Fibroblast of the conjunctiva (primary cell): ENCODE measurements at places on chromosomes 13 and 19.
A peak's percentile ranks its signal among the peaks of the same experiment; 100 is the strongest.

DNA sequence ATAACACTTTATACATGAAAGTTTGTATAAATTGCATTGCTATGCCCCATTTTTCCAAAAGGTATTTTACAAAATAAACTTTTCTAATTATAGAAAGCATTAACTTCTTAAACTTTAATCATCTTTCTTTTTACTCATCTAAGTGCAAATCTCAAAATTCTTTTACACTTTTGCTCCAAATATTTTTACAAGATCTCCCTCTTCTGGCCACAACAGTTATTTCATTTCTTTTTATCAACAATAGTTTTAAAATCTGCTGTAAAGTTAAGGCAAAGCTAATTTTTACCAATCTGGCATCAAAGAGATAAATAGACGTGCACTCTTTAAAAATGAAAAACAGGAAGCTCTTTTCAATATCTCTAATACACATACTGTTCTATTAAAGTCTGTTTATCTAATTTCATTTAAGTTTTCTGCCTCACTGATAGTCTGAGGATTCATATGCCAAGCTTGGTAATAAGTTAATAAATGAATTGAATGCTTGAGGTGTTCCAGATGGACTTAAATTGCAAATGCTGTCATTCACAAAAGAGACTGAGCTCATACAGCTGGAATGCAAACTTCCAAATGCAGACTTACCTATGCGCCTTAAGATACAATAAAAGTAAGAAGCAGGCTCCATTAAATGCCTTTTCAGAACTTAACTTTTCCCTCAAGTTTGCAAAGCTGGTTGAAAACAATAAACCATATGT, 583.0 kb upstream of the ATXN8OS start:
- DNase-seq: no peak

DNA sequence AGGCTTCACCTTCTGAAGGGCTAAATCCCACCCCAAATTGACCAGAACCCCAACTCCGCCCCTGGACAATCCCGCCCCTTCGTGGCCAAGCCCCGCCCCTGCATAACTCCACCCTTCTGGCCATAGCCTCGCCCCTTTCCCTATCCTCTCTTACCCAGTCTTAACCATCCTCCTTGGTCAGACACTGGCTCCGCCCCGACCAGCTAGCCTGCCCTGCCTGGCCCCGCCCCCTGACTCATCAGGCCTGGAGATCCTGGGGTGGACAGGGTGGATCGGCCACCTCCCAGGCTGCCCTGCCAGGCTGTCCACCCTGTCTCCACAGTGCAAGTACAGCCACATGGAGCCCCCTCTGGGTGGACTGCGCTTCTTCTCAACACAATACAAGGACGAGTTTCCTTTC, 8.0 kb upstream of the ZNF358 start:
- DNase-seq: peak; percentile 75

DNA sequence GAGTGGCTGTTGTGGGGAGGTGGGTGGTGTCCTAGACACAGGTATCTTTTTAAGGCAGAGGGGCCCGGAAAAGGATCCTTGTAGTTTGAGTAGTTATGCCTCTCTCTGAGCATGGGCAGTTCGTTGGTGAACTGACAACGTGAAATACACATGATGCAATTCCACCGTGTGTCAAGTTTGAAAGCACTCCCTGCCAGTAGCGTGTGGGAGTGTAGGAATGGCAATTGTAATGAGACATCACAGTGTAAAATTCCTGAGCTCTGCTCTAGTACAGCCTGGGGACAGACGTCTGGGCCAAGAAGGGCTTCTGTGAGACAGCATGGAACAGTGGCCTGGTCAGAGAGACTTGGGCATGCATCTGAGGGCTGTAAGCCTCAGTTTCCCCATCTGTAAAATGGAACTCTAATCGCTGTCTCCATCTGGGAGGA, 10.4 kb upstream of the ASF1B start:
- DNase-seq: peak; percentile 63

DNA sequence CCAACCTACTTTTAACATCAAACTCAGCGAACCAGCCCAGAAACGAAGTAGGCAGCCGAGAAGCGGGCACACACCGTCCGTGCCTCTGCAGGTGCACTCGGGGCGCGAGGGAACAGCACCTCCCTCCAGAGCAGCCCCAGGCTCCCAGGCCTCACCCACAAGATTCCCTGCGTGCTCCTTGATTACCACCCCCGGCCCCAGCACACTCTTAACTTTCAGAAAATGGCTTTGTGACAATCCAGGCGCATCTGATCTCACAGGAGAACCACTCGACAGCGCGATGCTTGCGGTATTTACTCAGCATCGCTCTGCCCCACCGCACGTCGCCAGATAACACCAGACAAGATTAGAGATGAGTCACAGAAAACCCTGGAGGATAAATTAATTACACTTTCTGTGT, 134.9 kb upstream of the SPACA7 start:
- DNase-seq: no peak

DNA sequence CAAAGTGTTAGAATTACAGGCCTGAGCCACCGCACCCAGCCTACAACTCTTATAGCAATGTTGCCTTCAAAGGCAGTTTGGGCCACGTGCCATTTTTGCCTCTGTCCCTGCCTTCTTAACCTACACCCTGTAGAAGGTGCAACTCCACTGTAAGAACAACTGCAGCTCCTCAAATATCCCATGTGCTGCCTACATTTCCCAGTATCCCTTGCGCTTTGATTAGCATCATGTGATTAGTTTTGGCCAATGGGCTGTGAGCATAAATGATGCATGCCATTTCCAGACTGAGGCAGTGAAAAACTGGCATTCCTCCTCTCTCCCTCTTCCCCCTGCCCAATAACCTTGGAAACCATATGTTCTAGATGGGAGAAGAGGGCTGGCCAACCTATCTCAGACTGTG, 75.2 kb upstream of the MRI1 start:
- no peak for DNase-seq
